Fibroblast of skin of left quadriceps (primary cell): ENCODE measurements at places on chromosomes 2 and 18.

DNA sequence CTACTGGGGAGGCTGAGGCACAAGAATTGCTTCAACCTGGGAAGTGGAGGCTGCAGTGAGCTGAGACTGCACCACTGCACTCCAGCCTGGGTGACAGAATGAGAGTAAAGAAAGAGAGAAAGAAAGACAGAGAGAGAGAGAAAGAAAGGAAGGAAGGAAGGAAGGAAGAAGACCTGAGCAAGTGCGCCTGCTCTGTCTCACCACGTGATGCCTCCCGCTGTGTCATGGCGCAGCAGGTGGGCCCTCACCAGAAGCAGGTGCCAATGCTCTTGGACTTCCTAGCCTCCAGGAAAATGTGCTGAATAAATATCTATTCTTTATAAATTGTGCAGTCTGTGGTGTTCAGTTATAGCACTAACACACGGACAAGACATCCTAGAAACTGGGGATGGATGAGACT is 270.0 kb downstream of the CYP26B1 start:
- DNase-seq, result no peak

- no peak for DNase-seq
Observed at GRCh38 chr2:231530099-231531011, at the start of gene NMUR1. TSS of gene NMUR1 (minus strand) at chr2:231530445. CDS start at chr2:231530361, 84 bp downstream.

GRCh38 chr2:144738749-144739148 is 218.8 kb upstream of the ZEB2 start:
- DNase-seq, result no peak

DNA sequence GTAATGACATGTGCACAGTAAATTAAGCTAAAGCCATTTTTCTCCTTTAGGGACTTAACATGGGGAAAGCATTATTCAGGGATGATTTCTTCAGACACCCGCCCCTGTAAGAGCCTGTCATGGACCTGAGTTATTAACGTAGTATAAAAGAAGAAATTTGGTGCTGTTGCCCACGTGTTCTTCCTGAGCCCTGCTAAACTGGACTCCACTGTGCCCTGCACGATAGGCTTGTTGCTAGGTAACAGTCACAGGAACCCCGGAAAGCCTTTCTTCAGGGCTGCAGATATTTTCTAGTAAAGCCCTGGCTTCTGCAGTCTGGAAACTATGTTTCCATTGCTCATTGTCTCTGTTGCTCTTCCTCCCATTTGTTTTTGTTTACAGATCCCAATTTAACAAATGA is 157.9 kb downstream of the LRRC30 start:
- DNase-seq, result no peak

- DNase-seq, result no peak
Observed at GRCh38 chr18:58161659-58162058, 117.6 kb downstream of the NEDD4L start.

DNA sequence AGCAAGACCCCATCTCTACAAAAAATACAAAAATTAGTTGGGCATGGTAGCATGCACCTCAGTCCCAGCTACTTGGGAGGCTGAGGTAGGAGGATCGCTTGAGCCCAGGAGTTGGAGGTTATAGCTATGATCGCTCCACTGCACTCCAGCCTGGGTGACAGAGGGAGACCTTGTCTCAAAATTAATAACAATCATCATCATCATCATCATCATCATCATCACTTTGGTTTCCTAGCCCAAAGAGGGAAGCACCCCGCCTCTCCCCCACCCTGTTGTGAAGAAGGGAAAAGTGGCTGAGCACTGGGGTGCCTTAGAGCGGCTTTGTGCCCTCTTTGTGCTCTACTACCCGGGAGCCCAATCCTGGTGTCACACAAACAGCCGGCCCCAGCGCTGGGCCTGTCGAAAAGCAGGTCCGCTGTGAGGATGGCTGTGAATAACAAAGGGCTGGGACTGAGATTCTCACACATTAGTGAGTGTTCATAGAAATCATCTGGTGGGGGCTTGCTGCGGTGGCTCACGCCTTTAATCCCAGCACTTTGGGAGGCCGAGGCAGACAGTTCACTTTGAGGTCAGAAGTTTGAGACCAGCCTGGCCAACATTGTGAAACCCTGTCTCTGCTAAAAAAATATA is 42.6 kb upstream of the ASXL2 start:
- DNase-seq, result no peak

DNA sequence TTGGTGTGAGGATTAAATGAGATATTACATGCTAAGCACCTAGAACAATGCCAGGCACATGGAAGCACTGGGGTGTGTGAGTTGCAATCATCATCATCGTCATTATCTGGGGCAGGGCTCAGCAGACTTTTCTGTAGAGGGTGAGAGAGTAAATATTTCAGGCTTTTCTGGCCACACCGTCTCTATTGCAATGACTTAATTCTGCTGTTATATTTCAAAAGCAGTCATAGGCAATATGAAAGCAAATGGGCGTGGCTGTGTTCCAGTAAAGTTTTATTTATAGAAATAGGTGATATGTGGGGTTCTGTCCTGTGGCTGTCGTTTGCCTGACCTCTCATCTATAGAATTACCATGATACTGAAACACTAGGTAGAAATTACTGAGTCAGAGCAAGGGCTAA is 60.6 kb downstream of the IL1R2 start:
- no peak for DNase-seq

- DNase-seq, result no peak
Observed at GRCh38 chr2:68246396-68246795, 5.9 kb downstream of the PPP3R1 start.

DNA sequence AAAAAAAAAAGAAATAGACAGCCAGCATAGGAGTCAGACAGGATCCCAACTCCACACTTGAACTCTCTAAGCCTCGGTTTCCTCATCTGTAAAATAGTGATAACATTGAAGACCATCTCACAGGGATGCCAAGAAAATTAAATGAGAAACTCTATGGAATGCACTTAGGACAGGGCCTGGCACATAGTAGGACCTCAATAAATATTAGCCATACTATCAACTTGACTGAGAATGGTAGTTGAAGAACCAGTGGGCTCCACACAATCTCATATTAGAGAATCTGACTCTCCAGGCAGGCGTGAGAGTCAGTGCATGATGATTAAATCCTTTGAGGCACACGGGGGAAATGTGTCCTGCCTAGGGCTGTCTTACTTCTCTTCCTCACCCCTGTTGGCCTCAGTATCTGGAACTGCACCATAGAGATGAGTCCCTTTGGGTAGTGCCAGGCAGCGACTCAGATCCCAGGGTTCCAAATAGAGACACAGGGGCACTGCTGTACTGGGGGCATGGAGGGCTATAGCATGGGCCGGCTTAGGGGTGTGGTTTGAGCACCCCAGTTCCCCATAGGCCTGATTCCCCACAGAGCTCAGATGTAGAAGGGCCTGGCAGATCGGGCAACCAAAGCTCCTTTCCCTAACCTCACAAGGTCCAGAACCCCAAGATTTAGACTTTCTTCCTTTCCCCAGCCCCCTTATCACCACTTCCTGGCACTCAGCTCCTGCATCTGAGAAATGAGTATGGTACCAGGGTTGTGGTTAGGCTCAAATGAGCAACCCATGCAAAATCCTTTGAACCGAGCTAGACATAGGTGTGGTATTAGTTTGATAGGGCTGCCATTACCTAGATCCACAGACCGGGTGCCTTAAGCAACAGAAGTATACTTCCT is 51.3 kb upstream of the CAB39 start:
- DNase-seq, result no peak

GRCh38 chr2:23756593-23757292 is 170.2 kb downstream of the ATAD2B start:
- no peak for DNase-seq

- no peak for DNase-seq
Observed at GRCh38 chr18:37958499-37958898, 392.9 kb upstream of the CELF4 start.

DNA sequence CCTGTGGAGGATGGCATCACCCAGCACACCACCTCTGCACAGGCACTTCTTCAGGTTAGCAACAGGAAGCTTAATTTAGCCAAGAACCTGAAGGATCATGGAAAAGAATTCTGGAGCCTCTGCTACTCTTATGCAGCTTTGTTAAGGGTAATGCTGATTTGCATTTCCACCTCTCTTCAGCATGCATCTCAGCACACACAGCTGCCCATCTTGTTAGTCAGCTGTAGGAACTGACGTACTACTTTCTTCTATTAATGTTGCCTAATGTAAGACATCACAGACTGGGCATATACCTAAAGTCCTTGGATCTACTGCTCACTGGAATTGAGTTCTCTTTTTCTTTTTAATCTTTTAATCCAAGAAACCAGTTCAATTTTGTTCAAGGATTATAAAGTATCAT is 181.0 kb downstream of the SPP2 start:
- no peak for DNase-seq

DNA sequence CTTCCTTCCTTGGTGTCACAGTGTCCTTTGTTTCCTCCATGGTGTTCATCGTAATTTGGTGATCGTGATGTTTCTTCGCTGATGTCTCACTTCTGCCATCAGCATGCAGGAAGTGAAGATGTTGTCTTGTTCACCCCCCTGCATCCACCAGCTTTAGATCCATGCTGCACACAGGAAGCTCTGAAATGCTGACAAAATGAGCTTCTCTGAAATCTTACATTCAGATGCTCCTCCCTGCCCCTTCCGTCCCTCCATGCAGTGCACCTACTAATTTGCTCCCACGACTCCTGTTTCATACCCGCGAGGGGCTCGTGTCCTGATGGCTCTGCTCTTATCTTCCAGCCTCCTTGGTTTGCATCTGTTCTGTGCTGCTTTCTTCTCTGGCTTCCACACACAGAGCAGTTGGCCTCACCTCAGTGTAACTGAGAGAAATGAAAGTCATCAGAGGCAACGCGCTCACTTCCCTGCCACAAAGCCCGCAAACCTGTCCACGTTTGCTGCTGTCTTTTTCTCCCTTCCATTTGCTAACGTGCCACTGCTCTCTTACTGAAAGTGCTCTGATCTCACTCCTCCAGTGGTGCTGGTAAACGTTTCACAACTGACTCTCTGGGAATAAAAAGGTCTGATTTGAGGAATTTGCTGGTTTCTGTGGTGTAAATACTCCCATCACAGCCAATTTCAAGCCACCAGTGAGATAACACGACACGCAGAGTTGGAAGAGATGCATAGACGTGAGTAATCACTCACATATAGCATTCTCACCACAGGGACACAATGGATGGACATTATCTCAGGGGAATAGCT is 41.0 kb upstream of the MGAT4A start:
- no peak for DNase-seq

- no peak for DNase-seq
Observed at GRCh38 chr2:241629762-241630435, 7.1 kb downstream of the THAP4 start.

DNA sequence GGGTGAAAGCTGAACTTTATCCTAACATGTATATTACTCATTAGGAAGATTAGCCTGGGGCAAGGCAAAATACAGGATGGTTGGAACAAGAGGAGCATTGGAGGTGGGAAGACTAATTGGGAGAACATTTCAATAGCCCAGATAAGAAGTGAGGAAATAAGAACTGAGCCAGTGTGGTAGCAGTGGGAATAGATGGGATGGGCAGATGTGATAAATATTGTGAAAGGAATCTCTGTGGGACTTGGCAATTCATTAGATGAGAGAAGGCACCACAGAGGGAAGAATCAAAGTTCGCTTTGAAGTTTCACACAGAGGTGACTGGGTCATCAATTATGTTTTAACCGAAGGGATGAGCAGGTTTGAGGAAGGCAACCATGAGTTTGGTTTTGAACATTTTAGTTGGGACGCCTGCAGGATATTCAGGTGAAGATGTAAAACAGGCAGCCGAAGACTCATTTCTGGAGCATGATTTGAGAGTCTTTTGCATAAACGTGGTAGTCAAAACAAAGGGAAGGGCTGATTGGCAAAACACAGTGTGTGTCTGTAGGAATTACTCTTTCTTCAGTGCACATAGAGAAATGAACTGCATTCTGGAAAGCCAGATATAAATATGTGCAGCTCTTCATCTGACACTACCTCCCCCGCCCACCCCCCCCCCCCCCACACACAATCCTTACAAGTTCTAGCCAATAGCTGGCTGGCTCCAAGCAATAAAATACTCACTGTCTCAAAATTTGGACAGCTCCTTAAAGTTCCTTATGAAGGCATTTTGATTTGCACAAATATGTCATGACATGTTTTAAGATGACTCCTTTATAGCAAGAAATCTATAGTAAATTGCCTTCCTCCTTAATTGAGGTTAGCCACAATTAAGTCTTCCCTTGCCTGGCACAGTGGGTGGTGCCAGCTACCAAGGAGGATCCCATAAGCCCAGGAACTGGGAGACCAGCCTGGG is 1.9 kb upstream of the SLC1A4 start:
- no peak for DNase-seq

- no peak for DNase-seq
Observed at GRCh38 chr2:186099826-186100225, 361.2 kb downstream of the FSIP2 start.

DNA sequence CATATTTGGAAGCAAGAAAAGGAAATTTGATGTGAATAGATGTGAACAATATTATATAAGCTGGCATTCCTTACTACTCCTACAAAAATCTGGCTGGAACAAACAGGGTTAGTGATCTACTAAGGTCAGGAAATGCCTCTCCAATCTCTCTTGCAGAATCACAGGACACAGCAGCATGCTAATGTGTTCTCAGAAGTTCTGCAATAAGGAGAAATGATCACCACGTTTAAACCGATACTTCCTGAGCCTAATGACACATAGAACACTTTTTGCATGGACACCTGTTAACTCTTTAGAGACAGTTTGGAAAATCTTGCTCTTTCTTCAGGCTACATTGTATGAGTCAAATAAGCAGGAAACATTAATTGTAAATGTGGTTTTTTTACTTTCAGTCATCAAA is 89.6 kb upstream of the MAP3K20 start:
- DNase-seq, result no peak

DNA sequence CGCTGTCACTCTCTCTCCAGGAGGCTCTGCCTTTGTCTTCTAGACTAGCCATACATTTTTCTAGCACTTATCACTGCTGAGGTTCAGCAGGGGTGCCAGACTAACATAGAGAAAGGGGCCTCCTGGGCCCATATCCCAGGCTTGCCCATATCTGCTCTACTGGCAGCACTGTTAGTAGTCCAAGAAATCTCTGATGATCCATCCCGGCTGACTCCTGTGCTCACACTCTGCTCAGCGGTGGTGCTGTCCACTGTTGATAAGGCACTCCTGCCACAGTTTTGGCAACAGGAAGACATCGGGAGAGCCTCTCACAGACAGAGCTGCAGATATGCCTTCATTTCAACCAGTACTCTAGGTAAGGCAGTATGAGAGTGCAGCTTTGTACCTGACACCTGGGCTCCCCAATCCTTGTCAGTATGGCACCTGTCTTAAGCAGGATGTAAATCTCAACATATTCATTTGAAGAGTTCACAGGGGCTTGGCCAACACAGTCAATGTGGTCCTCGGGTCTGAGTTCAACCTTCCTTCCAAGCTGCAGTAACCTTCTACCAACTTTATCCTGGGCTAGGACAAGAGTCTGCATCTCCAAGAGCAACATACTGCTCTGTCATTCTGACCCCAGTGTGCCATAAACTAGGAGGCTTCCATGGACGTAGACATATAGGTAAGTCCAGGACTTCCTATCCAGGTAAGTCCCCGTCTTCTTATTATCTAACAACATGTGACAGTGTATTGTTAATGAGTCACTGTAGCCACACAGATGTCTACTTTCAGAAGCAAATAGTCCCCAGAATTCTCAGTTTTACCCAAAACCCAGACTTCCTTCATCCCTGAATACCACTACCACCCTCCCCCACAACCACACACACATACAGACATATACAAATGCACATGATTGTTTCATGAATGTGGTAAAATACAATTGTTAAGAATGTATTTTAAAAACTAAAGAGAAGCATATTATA is 16.2 kb downstream of the KLF7 start:
- DNase-seq, result no peak
